ENCODE measurements at places on chromosomes 2 and 18. TPM values are rescaled to one million over a fixed set of nuclear protein-coding genes. Genes with fewer than 3 reads are reported as not detected.

DNA sequence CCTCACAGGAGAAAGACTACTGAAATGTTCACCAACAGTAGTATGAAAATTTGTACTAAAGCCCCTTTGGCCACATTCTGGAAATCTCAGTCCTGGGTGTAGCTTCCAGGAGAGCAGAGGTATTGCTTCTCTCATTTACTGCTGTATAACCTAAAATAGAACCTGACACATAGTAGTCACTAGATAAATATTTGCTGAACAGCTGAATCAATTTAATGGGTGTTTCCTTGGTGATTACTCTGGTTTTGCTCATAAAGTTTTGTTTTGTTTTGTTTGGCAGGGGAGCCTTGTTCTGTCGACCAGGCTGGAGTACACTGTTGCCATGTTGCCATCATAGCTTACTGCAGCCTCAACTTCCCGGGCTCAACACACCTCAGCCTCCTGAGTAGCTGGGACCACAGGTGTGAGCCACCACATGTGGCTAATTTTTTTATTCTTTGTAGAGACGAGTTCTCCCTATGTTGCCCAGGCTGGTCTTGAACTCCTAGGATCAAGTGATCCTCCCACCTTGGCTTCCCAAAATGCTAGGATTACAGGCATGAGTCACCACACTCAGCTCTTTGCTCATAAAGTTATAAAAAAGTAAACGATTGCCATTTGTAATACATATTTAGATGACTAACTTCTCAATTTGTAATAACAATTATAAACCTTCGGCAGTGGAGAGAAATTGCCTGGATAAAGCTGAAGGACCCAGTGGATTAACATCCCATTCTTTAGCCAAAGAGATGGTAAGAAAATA is 11.5 kb upstream of the PARD3B start:
- no peaks in the 10 kb centered on the region for H3K4me1 ChIP-seq
- no peaks in the 10 kb centered on the region for H3K27me3 ChIP-seq
- DNase-seq, result no peak
- H3K27ac ChIP-seq, result no peak overlapping the region

GRCh38 chr2:16613539-16614011 is 52.1 kb downstream of the CYRIA start:
- no peaks in the 10 kb centered on the region for H3K36me3 ChIP-seq
- H3K4me3 ChIP-seq, result no peak overlapping the region
- no peak overlapping the region for H3K27ac ChIP-seq
- no peaks in the 10 kb centered on the region for H3K4me1 ChIP-seq
- peaks cover 16% of the 10 kb centered on the region for H3K27me3 ChIP-seq

GRCh38 chr2:26812731-26813130 is 26.9 kb downstream of the CENPA start:
- H3K27me3 ChIP-seq, result peaks cover 6% of the 10 kb centered on the region
- H3K36me3 ChIP-seq, result no peaks in the 10 kb centered on the region
- H3K4me1 ChIP-seq, result peaks cover 11% of the 10 kb centered on the region
- no peak overlapping the region for H3K27ac ChIP-seq

DNA sequence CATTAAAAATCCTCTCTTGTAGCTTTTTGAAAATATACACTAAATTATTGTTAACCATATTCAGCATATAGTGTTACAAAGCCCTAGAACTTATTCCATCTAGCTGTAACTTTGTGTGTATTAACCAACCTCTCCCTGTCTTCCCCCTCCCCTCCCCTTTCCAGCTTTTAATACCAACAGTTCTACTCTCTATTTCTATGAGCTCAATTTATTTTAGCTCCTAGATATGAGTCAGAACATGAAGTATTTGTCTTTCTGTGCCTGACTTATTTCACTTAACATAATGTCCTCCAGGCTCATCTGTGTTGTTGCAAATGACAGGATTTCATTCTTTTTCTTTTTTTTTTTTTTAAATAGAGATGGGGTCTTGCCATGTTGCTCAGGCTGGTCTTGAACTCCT is 45.1 kb downstream of the GPD2 start:
- peaks cover 34% of the 10 kb centered on the region for H3K4me1 ChIP-seq
- no peaks in the 10 kb centered on the region for H3K27me3 ChIP-seq
- H3K36me3 ChIP-seq, result peaks cover 13% of the 10 kb centered on the region

DNA sequence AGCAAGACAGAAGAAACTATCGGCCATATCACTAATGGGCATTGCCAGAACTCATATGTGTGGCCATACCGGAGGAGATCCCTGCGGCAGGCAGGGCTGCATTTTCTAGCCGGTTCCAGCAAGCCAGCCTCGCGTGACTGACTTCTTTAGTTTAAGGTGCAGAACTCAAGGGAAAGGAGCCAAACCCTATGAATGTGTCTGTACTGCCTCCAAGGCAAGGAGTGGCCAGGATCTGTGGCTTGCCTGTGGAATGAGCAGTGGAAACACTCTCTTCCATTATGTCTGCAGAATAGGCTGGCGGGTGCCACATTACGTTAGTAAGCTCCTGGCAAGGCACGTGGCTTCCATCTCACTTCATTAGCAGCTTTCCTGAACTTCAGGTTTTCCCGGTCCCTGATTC is 137.6 kb downstream of the ATL2 start:
- H3K27me3 ChIP-seq, result peaks cover 5% of the 10 kb centered on the region
- H3K4me1 ChIP-seq, result no peaks in the 10 kb centered on the region
- DNase-seq, result no peak
- H3K27ac ChIP-seq, result no peak overlapping the region
- H3K36me3 ChIP-seq, result no peaks in the 10 kb centered on the region

DNA sequence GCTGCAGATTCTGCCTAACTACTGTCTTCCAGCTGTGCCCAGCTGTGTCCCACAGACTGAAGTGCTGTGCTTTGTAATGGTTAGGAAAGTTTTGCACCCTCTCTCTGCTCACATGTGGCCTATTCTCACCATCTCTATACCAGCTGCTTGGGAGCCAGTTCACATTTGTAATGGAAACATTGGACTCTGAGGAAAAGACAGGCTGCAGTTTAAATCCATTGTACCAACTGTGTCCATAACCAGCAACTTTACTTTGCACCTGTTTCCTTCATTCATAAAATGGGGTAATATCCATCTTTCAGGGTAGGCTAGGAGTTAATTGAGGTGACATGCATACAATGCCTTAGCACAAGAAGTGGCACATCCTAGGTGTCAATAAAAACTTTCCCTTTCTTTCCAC is 344.0 kb downstream of the TNS1 start:
- H3K27ac ChIP-seq, result no peak overlapping the region
- DNase-seq, result no peak
- no peaks in the 10 kb centered on the region for H3K36me3 ChIP-seq
- H3K4me1 ChIP-seq, result peaks cover 17% of the 10 kb centered on the region

DNA sequence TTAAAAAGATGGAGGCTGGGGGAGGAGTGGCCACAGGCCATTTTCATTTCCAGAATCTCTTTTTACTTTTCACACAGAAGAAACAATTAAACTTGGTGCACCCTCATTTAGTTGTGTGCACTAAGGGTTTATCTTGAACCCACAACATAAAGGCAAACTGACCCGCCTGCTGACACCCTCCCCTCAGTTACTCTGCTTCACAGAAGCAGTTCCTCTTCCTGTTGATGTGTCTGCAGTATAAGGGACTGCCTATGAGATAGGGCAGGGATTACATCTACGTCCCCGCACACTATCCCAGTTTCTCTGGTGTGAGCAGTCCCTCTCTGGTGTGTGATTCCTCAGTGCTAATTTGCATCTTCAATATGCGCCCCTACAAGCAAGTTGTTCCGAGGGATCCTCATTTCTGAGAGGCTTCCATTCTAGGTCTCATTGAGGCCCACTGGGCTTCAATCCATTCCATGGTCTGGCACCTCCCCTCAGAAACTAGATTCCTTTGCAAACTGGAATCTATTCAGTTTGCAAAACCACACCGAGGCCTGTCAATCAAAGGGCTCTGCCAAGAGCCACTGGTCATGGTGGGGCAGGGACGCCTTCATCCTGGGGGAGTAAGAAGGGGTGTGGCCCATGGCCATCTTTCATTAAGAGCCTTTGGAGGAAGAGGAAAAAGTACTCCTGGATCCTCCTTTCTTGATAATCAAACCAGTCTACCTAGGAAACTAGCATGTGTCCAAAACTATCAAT is 12.3 kb downstream of the CREG2 start:
- H3K36me3 ChIP-seq, result no peaks in the 10 kb centered on the region
- no peak overlapping the region for H3K4me3 ChIP-seq
- no peak overlapping the region for H3K27ac ChIP-seq
- H3K27me3 ChIP-seq, result no peaks in the 10 kb centered on the region
- no peaks in the 10 kb centered on the region for H3K4me1 ChIP-seq

DNA sequence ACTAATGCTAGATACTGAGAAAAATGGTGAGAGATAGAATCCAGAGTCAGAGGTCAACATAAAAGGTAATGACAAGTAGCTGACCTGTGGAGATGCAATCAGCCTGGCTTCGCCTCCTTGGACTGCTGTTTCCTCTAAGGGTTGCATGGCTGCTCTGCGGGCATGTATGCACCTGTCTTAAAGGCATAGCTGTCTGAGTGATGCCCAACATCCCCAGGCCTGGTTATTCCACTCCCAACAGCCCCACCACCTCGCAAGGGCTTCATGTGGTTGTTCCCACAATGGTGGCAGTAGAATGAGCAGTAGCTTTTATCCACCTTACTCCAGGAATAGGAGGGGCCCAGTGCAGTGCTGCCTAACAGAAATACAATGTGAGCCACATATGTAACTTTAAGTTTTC is 69.7 kb upstream of the ALK start:
- DNase-seq, result no peak
- peaks cover 14% of the 10 kb centered on the region for H3K27me3 ChIP-seq
- H3K27ac ChIP-seq, result no peak overlapping the region
- H3K36me3 ChIP-seq, result no peaks in the 10 kb centered on the region

DNA sequence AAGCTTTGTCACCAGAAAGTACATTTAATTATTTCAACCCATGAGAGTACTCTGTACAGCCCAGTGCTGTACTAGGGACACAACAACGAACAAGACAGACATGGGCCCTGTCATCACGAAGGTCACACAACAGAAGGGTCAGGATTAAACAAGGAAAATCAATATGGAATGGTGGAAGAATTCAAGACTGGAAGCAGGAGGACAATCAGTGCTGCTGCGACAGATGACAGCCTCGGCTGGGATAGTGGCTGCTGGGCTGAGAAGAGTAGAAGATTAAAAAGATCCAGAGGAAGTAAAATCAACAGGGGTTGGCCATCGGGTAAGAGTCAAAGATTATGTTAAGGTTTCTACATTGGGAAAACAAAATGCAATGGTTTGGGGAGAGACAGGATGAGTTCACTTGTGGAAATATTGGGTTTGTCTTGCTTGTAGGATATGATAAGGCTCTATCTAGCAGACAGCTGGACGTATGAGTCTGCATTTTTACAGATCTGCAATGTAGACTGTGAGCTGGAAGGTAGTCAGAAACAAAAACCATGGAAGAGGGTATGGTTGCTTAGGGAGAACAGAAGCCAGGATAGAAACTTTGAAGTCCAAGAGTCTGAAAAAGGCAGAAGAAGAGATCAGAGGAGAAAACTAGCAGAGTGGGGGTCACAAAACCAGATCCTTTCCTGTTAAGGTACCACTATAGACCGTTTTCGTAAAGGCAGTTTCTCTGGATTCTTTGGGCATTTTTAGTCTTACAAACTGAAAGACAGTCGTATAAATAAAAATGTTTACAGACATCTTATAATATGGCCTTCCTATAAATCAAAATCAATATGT is 84.1 kb downstream of the PRELID3A start:
- H3K27me3 ChIP-seq, result no peaks in the 10 kb centered on the region
- H3K27ac ChIP-seq, result no peak overlapping the region
- no peaks in the 10 kb centered on the region for H3K36me3 ChIP-seq
- no peak overlapping the region for H3K4me3 ChIP-seq
- H3K4me1 ChIP-seq, result no peaks in the 10 kb centered on the region

DNA sequence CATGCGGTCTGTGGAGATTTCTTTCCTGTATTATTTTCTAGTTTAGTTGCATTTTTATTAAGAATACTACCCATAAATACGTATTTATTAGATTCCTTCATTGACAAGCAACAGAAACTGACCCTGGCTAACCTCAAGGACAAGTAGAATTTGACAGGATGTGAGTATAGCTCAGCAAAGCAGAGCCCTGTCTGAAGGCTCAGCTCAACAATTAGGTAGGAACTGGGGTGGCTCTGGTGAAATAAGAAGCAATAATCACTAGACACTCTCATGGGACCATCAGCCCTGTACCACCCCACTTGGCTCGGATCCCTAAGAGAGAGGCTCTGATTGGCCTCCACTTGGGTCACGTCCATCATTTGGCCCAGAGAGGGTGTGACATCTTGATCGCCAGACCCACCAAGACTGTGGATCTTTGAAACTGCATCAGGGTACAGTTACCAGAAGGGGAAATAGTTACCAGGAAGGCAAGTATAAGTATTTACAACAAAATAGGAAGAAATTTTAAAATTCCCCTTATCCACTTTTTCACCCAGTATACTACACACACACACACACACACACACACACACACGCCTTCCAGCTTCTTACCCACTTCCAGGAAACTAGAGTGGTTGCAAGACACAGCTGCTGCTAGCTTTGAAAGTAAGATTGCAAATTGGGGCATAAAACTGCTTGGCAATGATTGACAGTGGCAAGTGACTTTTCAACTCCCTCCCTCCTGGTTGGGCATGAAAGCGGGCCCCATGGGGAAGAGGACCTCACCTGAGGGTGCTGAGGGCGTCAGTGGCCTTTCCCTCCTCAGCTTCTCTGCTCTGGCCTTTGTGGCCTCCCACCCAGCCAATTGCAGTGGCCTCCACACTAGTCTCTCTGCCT is 41.8 kb downstream of the KCTD18 start:
- DNase-seq, result peak; percentile 43
- peaks cover 55% of the 10 kb centered on the region for H3K4me1 ChIP-seq
- no peaks in the 10 kb centered on the region for H3K27me3 ChIP-seq
- H3K36me3 ChIP-seq, result peaks cover 3% of the 10 kb centered on the region
- H3K4me3 ChIP-seq, result peak overlapping the region; percentile 58

GRCh38 chr2:238729261-238729935 is 118.5 kb upstream of the TWIST2 start:
- no peaks in the 10 kb centered on the region for H3K4me1 ChIP-seq
- no peak for DNase-seq
- no peaks in the 10 kb centered on the region for H3K36me3 ChIP-seq
- H3K4me3 ChIP-seq, result no peak overlapping the region
- H3K27me3 ChIP-seq, result peaks cover 18% of the 10 kb centered on the region
- no peak overlapping the region for H3K27ac ChIP-seq

DNA sequence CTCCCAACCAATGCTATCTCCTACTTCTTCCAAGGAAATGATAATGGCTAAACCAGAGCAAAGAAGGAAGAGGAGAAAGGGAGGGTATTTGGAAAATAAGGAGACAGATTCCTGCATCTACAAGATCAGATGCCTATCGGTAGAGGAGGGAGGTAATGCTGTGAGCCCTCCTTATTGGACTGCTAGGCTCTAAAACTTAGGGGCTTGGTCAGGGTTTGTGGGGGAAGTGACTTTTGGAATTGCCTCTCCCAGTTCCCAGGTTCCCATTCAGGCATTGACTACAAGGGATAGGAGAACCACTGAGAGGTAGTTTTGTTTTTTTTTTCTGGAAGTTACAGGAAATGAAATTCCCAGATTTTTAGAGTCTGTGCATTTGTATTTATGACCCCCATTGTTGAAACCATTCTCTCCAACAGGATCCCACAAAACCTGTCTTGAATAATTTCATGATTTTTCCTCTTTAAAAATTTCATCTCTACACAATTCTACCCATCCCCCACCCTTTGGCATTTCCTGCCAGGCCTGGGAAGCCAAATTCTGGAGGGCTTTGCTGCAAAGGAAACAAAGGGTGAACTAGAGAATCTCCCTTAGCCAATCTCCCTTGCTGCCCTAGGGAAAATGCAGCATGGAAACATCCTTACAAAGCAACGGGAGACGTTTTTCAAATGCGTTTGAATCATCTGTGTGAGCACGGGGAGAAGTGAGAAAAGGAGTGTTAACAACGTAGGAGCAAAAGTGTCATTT is 282.1 kb upstream of the EPAS1 start:
- H3K36me3 ChIP-seq, result peaks cover 3% of the 10 kb centered on the region
- H3K4me3 ChIP-seq, result no peak overlapping the region
- peaks cover 20% of the 10 kb centered on the region for H3K4me1 ChIP-seq
- H3K27me3 ChIP-seq, result no peaks in the 10 kb centered on the region
- no peak overlapping the region for H3K27ac ChIP-seq

Gene MC5R
- not detected for total RNA-seq

Gene SERPINB7
- total RNA-seq, result not detected

Gene FEV
- total RNA-seq, result not detected
